Right renal pelvis (tissue), 4 donors: ENCODE measurements at places on chromosomes 3 and 15.

DNA sequence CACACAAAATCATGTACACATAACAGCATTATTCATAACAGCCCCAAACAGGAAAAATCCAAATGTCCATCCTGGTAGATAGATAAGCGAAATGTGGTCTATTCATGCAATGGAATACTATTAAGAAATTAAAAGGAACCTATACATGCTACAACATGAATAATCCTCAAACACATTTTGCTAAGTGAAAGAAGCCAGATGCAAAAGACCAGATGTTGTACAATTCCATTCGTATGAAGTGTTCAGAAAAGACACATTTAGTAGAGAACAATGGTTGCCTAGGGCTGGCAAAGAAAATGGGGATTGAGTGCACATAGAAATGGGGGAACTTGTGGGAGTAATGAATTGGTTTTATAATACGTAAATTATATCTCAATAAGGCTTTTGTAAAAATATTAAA lies 182.3 kb downstream of the EBLN2 start:
- DNase-seq, result no peak

- DNase-seq, result no peak
Measured at GRCh38 chr15:56927816-56928215, 9.4 kb downstream of the TCF12 start.

GRCh38 chr3:35800960-35801459 lies 161.7 kb downstream of the ARPP21 start:
- DNase-seq, result no peak

DNA sequence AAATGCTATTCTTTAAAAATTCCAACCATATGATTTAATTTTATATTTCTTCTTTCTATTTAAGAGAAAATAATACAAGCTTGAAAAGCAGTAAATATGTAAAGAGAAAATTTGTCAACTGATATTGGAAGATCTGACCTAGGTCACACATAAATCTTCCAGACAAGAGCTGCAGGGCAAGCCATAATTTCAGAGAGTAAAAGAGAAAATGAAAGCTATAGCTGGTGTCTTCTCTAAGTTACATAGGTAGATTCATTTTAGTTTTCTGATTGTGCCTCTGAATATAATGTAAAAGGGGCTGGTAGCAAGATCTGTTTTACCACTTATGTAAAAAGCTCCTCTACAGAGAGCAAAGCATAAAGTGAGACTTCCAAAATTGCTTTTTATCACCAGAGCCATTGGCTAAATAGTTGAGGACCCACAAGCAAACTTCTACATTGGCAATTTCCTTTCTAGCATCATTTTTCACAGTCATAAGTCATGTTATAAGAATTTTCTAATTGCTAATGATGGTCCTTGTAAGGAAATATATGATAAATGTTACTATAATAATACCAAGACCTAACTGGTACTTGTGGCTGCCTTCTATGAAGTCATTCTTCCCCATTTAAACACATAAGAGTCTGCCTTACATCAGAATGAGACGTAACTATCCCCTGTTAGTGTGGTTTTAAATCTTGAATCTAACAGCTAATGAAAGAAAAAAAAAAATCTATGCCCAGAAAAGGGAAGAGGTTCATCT lies 80.8 kb upstream of the SKOR1 start:
- DNase-seq, result no peak

- no peak for DNase-seq
Measured at GRCh38 chr3:23573827-23574226, 231.9 kb upstream of the UBE2E1 start.

GRCh38 chr3:60056404-60056803 lies 1006.6 kb upstream of the CFAP20DC start:
- DNase-seq, result no peak

GRCh38 chr15:45133561-45133920 lies 3.7 kb downstream of the DUOX1 start:
- peak; percentile 33 for DNase-seq

DNA sequence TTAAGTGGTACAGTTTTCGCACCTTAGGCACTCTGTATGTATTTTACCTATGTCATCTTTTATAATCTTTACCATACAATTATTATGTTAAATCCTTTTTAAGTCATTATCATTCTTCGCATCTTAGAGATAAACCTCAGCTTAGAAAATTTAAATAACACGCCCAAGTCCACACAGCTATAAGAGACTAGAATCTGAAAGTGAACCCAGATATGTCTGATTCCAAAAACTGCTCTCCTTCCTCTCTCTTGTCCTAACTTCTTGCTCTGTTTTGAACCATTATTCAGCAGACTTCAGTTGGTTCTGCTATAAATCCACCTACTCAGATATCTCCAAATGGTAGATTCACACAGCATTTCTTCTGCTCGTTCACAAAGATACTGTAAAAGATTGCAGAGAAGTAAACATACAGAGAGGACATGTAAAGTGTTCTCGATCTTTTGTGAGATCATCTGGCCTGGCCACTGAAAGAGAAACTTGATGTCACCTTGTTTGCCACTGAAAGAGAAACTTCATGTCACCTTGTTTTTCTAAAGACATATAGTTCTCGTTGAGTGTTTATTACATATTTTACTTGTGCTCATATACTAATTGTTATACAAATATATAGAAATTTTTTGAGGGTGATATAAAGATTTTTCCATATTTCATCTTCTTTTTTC lies 533.2 kb downstream of the GRM7 start:
- no peak for DNase-seq

- no peak for DNase-seq
Measured at GRCh38 chr3:36928220-36928619, 16.6 kb downstream of the TRANK1 start.

DNA sequence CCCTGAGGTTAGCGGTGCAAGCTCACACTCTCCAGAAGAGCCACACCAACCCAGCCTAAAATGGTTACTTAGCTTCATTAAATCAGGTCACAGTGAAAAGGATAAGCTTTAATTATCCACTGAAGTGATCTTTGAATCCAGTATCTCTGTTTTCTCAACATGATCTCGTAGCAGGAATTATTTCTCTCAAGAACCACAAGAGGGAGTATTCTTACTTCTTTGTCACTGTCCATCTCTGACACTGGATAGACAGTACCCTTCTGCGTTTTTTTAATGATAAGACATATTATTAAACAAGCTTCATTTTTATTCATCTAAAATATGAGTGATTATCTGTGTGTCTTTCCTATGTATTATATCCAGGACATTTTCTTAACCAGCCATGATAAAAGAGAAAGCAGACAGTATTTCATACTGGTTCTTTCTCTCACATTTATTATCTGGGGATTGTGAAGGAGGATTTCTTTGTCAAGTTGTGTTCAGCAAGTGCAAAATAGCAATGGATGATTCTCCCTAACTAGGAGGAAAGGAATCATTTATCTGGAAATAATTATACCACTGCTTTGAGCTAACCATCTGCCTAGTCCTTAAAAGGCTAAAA lies 105.4 kb upstream of the CCDC54 start:
- DNase-seq, result no peak

DNA sequence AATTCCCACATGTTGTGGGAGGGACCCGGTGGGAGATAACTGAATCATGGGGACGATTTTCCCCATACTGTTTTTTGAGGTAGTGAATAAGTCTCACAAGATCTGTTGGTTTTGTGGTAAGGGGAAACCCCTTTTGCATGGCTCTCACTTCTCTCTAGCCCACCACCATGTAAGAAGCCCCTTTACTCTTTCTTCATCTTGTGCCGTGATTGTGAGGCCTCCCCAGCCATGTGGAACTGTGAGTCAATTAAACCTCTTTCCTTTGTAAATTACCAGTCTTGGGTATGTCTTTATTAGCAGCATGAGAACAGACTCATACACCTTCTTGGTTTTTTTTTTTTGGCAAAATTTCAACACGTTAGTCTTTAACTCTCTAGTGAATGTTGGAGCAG lies 18.1 kb downstream of the ARL8B start:
- DNase-seq, result no peak

DNA sequence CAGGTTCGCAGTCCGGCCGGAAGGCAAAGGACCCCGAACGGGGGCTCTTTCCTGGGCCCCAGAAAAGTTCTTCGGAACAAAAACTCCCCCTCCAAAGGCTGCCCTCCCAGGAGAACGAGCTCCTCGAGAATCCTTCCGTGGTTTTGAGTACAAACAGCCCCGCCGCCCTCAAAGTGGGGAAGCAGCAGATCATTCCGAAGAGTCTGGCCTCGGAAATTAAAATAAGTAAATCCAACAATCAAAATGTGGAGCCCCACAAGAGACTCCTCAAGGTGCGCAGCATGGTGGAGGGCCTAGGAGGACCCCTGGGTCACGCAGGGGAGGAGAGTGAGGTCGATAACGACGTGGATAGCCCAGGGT lies 1.3 kb downstream of the ARHGEF26 start:
- no peak for DNase-seq

- DNase-seq, result no peak
Measured at GRCh38 chr3:30500666-30501399, 105.6 kb upstream of the TGFBR2 start.

- DNase-seq, result no peak
Measured at GRCh38 chr15:42723068-42723467, 13.9 kb downstream of the CDAN1 start.

GRCh38 chr3:179473565-179473964 lies 22.3 kb upstream of the GNB4 start:
- DNase-seq, result no peak

DNA sequence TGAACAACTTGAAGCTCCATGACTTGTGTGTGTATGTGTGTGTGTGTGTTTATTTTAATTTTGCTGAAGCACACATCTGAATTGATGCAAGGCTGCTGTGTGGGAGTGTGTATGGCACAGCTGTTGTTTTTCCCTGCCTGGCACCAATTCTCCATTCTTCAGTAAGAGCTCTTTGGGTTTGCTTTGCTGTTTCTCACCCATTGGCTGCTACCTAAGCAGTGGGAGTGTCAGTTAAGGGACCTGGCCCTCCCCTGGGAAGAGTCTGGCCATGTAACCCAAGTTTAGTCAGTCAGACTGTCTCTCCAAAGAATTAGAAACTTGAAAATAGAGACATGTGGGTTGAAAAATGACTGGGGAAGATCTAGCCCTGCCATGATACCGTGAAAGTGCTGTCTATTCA lies 126.2 kb upstream of the SYNPR start:
- no peak for DNase-seq

- no peak for DNase-seq
Measured at GRCh38 chr15:47720555-47720954, 3.2 kb downstream of the SEMA6D start.

- DNase-seq, result no peak
Measured at GRCh38 chr15:72766780-72767179, 16.8 kb downstream of the ADPGK start.

- no peak for DNase-seq
Measured at GRCh38 chr3:62940771-62941563, 65.8 kb upstream of the CADPS start.

GRCh38 chr3:189833996-189834395 lies 202.8 kb downstream of the TP63 start:
- no peak for DNase-seq

GRCh38 chr3:56845505-56845904 lies 43.8 kb upstream of the ARHGEF3 start:
- no peak for DNase-seq

DNA sequence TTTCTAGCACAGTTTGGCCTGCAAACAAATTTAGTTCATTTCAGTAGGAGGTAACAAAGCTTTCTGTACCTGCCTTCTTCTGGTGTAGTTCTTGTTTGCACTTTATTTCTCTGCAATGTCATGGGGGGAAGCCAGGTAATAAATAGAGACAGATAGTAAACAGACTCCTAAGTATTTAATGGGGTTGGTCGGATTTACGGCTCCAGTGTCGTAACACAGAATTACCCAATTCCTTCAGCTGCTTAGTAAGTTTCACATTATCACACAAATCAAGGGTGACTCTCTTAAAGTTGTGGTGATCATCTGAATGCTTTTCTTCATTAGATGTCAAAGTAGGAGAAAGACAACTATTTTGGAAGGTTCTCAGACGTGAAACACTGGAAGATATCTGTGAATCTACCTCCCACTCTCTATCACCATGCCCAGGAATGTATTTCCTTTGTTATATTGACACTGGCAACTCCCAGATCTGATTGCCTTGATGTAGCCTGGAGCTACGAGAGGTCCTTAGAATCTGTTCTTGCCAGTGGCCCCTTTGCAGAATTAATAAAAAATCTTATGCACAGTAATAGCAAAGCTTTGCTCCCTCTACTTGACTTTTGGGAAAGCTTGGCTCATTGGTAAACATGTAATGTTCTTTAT lies 25.0 kb upstream of the TMC3 start:
- DNase-seq, result no peak

DNA sequence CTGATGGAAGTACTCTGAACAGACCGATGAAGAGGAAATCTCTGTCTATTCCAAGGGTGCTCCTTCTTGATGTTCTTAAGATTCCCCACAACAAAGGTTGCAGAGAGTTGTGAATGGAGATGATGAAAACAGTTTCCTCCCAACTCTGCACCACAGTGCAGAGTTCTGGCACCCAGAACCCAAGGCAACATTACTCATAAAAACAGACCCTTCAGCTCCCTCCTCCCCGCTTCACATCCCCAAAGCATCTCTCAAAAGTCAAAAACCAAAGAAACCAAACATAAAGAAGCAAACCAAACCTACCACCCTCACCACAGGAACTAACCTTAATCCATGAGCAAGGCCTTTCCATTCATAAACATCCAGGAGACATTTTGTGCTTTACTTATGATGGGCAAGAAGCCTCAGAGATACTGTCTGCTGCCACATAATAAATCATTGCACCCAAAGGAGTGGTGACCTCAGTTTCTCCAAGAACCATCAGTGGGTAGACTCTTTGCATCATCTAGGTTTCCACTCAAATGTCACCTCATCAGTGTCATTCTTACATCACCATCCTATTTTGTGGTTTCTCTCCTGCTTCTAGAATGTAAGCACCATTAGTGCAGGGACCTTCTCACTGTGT lies 13.2 kb downstream of the PCOLCE2 start:
- DNase-seq, result no peak

DNA sequence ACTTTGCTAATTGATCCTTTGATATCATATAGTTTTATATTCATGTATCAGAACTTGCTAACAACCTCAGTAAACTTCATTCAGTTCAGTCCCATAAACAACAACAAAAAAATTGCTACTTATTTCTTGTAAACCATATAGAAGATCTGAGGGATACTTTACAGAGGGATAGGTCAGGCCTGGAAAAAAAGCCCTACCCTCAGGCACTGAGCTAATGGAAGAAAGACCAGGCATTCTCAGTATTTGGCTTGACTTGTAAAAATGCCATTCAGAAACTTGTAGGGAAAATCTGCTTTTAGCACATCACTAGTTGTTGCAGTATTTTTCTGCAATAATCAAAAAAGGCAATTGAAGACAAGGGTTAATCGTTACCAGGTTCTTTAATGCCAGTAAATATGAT lies 33.1 kb downstream of the ARMC8 start:
- DNase-seq, result no peak

DNA sequence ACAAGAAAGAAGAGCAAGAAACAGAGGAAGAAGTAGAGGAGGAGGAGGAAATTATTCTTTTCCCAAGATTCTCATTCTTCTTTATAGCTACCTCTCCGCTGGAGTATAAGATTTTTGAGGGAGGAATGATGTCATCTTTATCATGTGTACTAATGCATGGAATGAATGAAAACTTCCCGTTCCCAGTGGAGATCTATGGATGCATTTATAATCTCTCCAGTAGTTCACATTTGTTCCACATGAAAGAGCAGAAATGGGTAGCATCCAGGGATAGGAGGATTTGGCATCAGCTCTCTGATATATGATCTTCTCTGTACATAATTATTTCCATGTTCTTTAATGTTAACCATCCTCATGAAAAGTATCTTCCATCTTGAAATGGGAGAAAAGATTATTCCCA lies 244.4 kb downstream of the ADAMTSL3 start:
- no peak for DNase-seq

GRCh38 chr3:153289334-153289808 lies 127.3 kb downstream of the RAP2B start:
- no peak for DNase-seq

GRCh38 chr3:142022381-142022780 lies 127.0 kb downstream of the TFDP2 start:
- no peak for DNase-seq

GRCh38 chr3:111717601-111718000 lies 122.5 kb upstream of the ZBED2 start:
- peak; percentile 75 for DNase-seq
